ENCODE measurements at places on chromosomes 12 and 14. TPM values are rescaled to one million over a fixed set of nuclear protein-coding genes. Genes with fewer than 3 reads are reported as not detected.

Gene DPY19L2
- 58.8 TPM for total RNA-seq

Gene SLC25A47
- total RNA-seq, result 0.22 TPM

Gene RNASE1
- 65.1 TPM for total RNA-seq

Gene FBXO33
- 18.5 TPM for total RNA-seq

Gene SPIC
- not detected for total RNA-seq

Gene ERP27
- 1.3 TPM for total RNA-seq

Gene IFNG-AS1
- total RNA-seq, result 4.9 TPM

Gene SLC25A21
- total RNA-seq, result 0.49 TPM

Gene CFAP73
- total RNA-seq, result not detected

Gene P3H3
- 97.3 TPM for total RNA-seq

Gene ANKRD33
- total RNA-seq, result 4.2 TPM

Gene SDR39U1
- 32.4 TPM for total RNA-seq

Gene LRP1-AS
- total RNA-seq, result 3.4 TPM

Gene MAP1LC3B2
- 1.5 TPM for total RNA-seq

Gene KCNH3
- total RNA-seq, result 0.93 TPM

Gene C14orf39
- total RNA-seq, result 8.5 TPM

Gene SLCO1B1
- not detected for total RNA-seq

Gene MYH6
- total RNA-seq, result 0.49 TPM

Gene PRPH
- 18.9 TPM for total RNA-seq
